Neural crest cell (in vitro differentiated cells): ENCODE measurements at places on chromosomes 3 and 15.
A peak's percentile ranks its signal among the peaks of the same experiment; 100 is the strongest.

DNA sequence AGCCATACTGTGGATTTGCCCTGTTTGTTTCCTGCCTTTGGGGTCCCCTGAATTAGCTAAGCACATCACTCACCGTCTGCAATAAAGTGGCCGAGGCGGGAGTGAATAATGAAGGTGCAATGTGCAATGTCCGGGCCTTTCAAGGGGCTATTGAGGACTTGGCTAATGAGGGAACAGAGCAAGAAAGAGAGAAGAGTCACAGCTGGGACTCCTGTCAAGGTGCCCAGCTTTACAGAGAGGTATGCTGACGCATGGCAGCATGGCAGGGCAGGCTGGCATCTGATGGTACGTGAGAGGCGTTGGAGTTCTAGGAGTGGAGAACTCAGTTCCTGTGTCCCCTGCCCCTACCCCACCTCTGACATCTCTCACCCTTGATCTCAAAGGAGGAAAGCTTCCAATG lies 13.8 kb upstream of the ATP2B2 start:
- H3K27me3 ChIP-seq, result peaks cover 33% of the 10 kb centered on the region
- no peaks in the 10 kb centered on the region for H3K4me1 ChIP-seq
- no peak overlapping the region for H3K27ac ChIP-seq
- H3K36me3 ChIP-seq, result no peaks in the 10 kb centered on the region

- H3K27ac ChIP-seq, result peak overlapping the region; percentile 48
- no peak for DNase-seq
- H3K27me3 ChIP-seq, result no peaks in the 10 kb centered on the region
- H3K4me3 ChIP-seq, result no peak overlapping the region
Measured at GRCh38 chr3:107382631-107383030, 5.4 kb downstream of the CCDC54 start.

- H3K27me3 ChIP-seq, result no peaks in the 10 kb centered on the region
- H3K27ac ChIP-seq, result no peak overlapping the region
- H3K4me3 ChIP-seq, result no peak overlapping the region
- no peaks in the 10 kb centered on the region for H3K4me1 ChIP-seq
- H3K36me3 ChIP-seq, result peaks cover 2% of the 10 kb centered on the region
- DNase-seq, result no peak
Measured at GRCh38 chr3:41751597-41751996, 210.3 kb downstream of the ULK4 start.

DNA sequence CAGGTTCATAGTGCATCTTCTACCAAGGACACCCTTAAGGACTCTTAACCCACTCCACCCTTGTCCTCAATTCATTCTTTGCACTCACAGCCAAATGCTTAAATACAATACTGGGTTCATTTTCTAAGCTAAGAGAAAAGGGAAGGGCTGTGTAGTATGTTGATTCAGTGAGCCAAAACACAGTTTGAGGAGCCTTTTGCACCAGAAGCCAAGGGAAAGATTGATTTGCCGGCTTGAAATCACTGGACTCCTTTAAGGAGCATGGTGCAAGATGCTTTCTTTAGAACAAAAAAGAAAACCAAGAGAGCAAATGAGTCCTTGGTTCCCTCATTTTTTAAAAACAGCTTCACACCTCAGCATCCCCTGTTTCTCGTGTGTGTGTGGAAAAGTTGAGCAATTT lies 47.8 kb downstream of the BOC start:
- H3K36me3 ChIP-seq, result peaks cover 38% of the 10 kb centered on the region
- no peak for DNase-seq
- H3K4me3 ChIP-seq, result no peak overlapping the region

GRCh38 chr15:44471885-44472455 lies 44.5 kb downstream of the CTDSPL2 start:
- no peak for DNase-seq
- H3K27me3 ChIP-seq, result no peaks in the 10 kb centered on the region
- peaks cover 3% of the 10 kb centered on the region for H3K4me1 ChIP-seq
- no peak overlapping the region for H3K4me3 ChIP-seq
- H3K36me3 ChIP-seq, result peaks cover 25% of the 10 kb centered on the region

- H3K27me3 ChIP-seq, result no peaks in the 10 kb centered on the region
- H3K36me3 ChIP-seq, result no peaks in the 10 kb centered on the region
- DNase-seq, result no peak
- no peak overlapping the region for H3K4me3 ChIP-seq
- peaks cover 11% of the 10 kb centered on the region for H3K4me1 ChIP-seq
Measured at GRCh38 chr3:110227991-110228390, 843.6 kb upstream of the NECTIN3 start.

- H3K4me3 ChIP-seq, result no peak overlapping the region
- peaks cover 10% of the 10 kb centered on the region for H3K4me1 ChIP-seq
- H3K36me3 ChIP-seq, result no peaks in the 10 kb centered on the region
- H3K27ac ChIP-seq, result no peak overlapping the region
- no peaks in the 10 kb centered on the region for H3K27me3 ChIP-seq
- DNase-seq, result no peak
Measured at GRCh38 chr3:176428552-176428951, 768.7 kb downstream of the TBL1XR1 start.

- no peak overlapping the region for H3K27ac ChIP-seq
- H3K27me3 ChIP-seq, result no peaks in the 10 kb centered on the region
- no peaks in the 10 kb centered on the region for H3K36me3 ChIP-seq
- H3K4me3 ChIP-seq, result no peak overlapping the region
- peaks cover 9% of the 10 kb centered on the region for H3K4me1 ChIP-seq
- no peak for DNase-seq
Measured at GRCh38 chr3:40737343-40737742, 212.6 kb downstream of the ZNF621 start.

- H3K4me3 ChIP-seq, result no peak overlapping the region
- H3K36me3 ChIP-seq, result peaks cover 14% of the 10 kb centered on the region
- no peak for DNase-seq
- no peaks in the 10 kb centered on the region for H3K4me1 ChIP-seq
- H3K27me3 ChIP-seq, result no peaks in the 10 kb centered on the region
Measured at GRCh38 chr3:120393243-120393642, 44.1 kb upstream of the LRRC58 start.

DNA sequence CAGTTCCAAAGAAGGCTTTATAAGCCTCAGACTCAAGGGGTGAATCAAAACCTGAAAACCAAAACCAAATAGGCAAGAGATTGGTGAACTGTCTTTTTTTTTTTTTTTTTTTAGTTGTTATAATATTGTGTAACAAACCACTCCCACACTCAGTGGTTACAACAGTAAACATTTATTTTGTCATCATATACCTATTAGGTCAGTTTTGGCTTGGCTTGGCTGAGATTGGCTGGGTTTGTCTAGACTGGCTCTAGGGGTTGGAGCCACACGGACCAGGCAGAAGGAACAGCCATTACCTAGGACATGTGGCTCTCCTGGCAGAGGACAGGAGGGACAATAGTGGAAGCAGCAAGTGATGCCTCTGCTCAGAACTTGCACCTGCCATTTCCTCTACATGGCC lies 26.4 kb upstream of the RYR3 start:
- H3K4me3 ChIP-seq, result no peak overlapping the region
- no peaks in the 10 kb centered on the region for H3K36me3 ChIP-seq
- H3K27ac ChIP-seq, result no peak overlapping the region
- no peaks in the 10 kb centered on the region for H3K27me3 ChIP-seq
- peaks cover 7% of the 10 kb centered on the region for H3K4me1 ChIP-seq
- no peak for DNase-seq

- peaks cover 2% of the 10 kb centered on the region for H3K36me3 ChIP-seq
- no peak overlapping the region for H3K4me3 ChIP-seq
- DNase-seq, result no peak
- no peaks in the 10 kb centered on the region for H3K27me3 ChIP-seq
- no peak overlapping the region for H3K27ac ChIP-seq
Measured at GRCh38 chr3:57709559-57709958, 16.7 kb upstream of the DENND6A start.

- no peaks in the 10 kb centered on the region for H3K36me3 ChIP-seq
- no peak overlapping the region for H3K27ac ChIP-seq
- no peaks in the 10 kb centered on the region for H3K27me3 ChIP-seq
- DNase-seq, result no peak
- no peak overlapping the region for H3K4me3 ChIP-seq
- H3K4me1 ChIP-seq, result no peaks in the 10 kb centered on the region
Measured at GRCh38 chr3:21704796-21705195, 46.2 kb downstream of the ZNF385D start.

GRCh38 chr15:55823191-55823670 lies 80.3 kb upstream of the PRTG start:
- H3K36me3 ChIP-seq, result no peaks in the 10 kb centered on the region
- no peak for DNase-seq
- peaks cover 30% of the 10 kb centered on the region for H3K4me1 ChIP-seq
- no peaks in the 10 kb centered on the region for H3K27me3 ChIP-seq
- no peak overlapping the region for H3K27ac ChIP-seq

DNA sequence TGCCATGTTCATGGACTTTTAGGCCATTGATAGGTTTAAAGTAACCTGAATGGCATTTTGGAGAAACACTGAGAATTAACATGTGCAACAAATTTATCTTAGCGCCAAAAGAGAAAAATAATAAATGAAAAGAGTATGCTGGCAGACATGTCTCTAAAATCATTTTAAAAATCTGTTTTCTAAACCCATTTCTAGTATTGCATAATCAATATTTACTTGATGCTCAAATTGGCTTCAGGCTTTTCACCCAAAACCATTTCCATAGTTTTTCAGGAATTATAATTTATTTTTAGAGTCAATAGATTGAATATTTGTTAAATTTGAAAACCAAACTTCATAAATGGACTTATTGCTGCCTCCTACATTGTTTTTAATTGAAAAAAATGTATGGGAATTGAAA lies 423.0 kb downstream of the PLOD2 start:
- H3K27ac ChIP-seq, result no peak overlapping the region
- no peaks in the 10 kb centered on the region for H3K36me3 ChIP-seq
- H3K4me3 ChIP-seq, result no peak overlapping the region
- no peaks in the 10 kb centered on the region for H3K4me1 ChIP-seq
- no peaks in the 10 kb centered on the region for H3K27me3 ChIP-seq

GRCh38 chr15:53247041-53247708 lies 457.0 kb upstream of the ONECUT1 start:
- peak overlapping the region; percentile 47 for H3K27ac ChIP-seq
- H3K4me1 ChIP-seq, result peaks cover 19% of the 10 kb centered on the region
- no peaks in the 10 kb centered on the region for H3K36me3 ChIP-seq
- H3K27me3 ChIP-seq, result no peaks in the 10 kb centered on the region
- DNase-seq, result no peak

DNA sequence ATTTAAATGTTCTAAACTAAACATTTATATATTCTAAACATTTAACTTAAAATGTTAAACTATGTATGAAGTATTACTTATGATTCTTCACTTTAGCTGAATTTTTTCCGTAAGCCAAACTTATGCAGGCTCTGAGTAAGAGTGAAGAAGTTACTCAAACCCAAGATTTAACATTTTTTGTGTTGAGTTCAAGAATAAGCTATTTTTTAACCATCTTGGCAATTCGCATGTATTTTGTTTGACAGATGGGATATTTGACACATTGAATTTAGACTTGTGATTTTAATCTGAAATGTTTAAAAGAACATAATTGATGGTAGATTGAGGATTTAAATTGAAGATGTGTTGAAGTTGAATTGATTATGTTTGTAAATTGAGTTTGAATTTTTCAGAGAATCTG lies 14.6 kb upstream of the PPP2R3A start:
- H3K36me3 ChIP-seq, result no peaks in the 10 kb centered on the region
- H3K27ac ChIP-seq, result no peak overlapping the region

DNA sequence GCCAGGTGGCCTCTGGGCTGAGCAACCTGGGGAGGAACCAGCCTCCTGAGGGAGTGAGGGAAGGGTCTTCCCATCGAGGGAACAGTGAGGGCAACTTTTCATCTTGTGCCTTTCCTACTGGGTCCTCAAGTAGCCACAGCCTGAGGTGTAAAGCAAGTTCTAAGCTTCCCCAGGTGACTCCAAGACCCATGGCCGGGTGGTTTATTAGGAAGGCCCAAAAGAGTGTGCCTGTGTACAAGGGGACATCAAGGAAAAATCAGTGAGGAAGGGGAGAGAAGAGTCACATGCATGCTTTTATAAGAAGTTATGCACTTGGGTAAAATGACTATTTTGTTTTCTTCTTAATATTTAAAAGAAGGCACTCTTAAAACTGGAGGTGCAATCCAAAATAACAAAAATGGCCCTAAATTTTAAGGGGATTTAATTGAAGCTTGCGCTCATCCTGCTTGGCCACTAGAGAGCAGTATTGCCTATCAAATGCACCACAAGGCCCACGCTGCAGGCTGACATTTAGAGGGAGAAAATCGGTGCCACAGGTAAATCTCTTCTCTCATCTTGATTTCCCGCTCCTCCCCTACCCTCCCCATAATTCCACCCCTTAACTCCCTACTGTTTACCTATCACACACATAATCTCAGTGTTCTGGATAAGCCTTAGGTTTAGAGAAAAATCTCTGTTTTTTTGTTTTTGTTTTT lies 6.7 kb downstream of the NANOGP8 start:
- no peaks in the 10 kb centered on the region for H3K4me1 ChIP-seq
- no peak overlapping the region for H3K27ac ChIP-seq
- no peaks in the 10 kb centered on the region for H3K27me3 ChIP-seq

GRCh38 chr3:28924744-28925360 lies 356.0 kb upstream of the RBMS3 start:
- no peaks in the 10 kb centered on the region for H3K27me3 ChIP-seq
- no peaks in the 10 kb centered on the region for H3K36me3 ChIP-seq
- no peak for DNase-seq
- H3K4me3 ChIP-seq, result no peak overlapping the region
- H3K4me1 ChIP-seq, result no peaks in the 10 kb centered on the region

- no peaks in the 10 kb centered on the region for H3K4me1 ChIP-seq
- H3K27ac ChIP-seq, result no peak overlapping the region
- H3K4me3 ChIP-seq, result no peak overlapping the region
- no peak for DNase-seq
- H3K27me3 ChIP-seq, result no peaks in the 10 kb centered on the region
Measured at GRCh38 chr15:35871282-35871681, 325.3 kb upstream of the DPH6 start.

- H3K27me3 ChIP-seq, result no peaks in the 10 kb centered on the region
- H3K4me3 ChIP-seq, result no peak overlapping the region
- DNase-seq, result no peak
- peaks cover 10% of the 10 kb centered on the region for H3K4me1 ChIP-seq
Measured at GRCh38 chr3:50385754-50386153, 26.4 kb upstream of the TMEM115 start.

DNA sequence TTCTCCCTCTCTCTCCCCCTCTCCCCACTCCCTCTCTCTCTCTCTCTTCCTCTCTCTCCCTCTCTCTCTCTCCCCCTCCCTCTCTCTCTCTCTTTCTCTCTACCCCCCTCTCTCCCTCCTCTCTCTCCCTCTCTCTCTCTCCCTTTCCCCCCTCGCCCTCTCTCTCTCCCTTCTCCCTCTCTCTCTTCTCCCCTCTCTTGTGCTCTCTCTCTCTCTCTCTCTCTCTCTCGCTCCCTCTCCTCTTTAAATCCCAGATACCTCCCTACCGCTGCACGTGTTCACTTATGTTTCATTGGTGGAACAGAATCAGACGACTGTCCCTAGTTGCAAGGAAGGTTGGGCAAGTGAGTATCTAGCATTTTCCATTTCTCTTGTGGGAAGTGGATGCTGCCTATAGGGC lies 166.5 kb downstream of the EBLN2 start:
- H3K36me3 ChIP-seq, result no peaks in the 10 kb centered on the region
- peaks cover 43% of the 10 kb centered on the region for H3K4me1 ChIP-seq
- H3K27me3 ChIP-seq, result no peaks in the 10 kb centered on the region
- H3K27ac ChIP-seq, result no peak overlapping the region
